ENCODE measurements at places on chromosomes 12 and 14. TPM values are rescaled to one million over a fixed set of nuclear protein-coding genes. Genes with fewer than 3 reads are reported as not detected.

DNA sequence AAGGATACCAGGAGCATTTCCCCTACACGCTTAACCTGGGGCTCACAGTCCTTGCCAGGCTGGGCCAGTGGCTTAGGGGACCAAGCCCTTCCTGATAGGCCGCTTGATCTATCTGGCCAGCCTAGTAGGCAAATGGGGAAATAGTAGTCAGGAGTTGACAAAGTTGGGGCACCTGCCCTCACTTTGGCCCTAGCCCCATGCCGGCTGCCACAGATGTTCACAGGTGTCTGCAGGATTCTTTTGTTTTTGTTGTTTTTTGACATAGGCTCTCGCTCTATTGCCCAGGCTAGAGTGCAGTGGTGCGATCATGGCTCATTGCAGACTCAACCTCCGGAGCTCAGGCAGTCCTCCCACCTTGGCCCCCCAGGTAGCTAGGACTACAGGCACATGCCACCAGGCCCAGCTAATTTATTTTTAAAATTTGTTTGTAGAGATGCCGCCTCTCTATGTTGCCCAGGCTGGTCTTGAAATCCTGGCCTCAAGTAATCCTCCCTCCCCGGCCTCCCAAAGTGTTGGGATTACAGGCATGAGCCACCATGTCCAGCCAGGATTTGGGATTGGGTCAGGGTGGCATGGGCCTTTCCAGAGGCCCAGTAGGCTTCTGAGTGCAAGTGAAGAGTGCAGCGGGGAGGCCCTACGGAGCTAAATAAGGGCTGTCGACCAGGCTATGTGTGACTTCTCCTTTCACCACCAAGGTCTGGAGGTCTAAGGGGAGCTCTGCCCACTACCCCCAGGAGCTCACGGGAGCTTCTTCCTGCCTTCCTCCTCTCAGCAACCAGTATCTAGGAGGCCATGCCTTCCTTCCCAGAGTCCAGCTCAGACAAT is 15.5 kb upstream of the HDAC7 start:
- no peak overlapping the region for H3K4me3 ChIP-seq
- DNase-seq: no peak
- no peaks in the 10 kb centered on the region for H3K36me3 ChIP-seq
- no peaks in the 10 kb centered on the region for H3K27me3 ChIP-seq

DNA sequence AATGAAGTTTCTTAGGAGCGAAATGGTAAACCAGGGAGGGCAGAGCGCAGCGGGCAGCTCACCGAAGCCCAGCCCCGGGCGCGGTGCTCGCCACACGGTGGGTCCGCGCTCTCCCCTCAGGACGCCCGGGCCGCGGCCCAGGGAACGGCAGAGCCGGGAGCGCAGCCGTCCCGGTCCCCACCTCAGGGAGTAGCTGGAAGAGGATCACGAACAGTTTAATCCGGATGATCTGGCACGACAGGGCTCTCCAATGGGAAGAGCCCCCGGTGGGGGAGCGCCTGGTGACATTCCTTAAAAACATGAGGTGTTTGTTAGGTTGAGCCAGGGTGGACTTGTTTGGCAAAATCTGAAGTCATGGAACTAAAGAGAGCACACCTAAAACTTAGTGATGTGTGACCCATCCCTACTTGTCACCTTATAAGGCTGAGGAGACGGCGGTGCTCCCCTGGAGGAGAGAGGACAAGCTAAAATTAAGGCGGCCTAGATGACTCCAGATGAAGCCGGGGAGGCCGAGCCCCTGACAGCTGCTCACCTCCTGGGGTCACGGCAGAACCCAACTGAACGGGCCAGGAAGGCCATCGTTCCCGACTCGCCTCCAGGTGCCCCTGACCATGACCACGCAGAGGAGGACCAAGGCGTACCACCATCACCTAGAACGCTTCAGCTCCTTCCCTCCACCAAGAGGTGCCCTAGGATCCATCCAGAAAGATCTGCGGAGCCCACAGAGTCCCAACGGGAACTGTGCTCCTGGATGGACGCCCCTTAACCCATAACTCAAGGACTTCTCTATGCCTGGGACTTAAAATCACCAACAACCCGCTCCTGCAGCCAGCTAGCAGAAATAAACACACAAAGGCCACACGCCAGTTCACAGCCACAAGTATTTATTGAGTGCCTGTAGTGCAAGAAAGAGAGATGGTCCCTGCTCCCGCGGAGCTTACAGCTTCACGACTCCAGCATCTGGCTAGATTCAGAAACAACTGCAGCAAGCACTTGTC is 866 bp upstream of the PITPNM2 start:
- no peaks in the 10 kb centered on the region for H3K36me3 ChIP-seq
- no peaks in the 10 kb centered on the region for H3K27me3 ChIP-seq
- DNase-seq: no peak
- H3K4me3 ChIP-seq: peak overlapping the region; percentile 68

The ABCC9 gene
- 10.2 TPM for total RNA-seq

The GARIN6 gene
- not detected for total RNA-seq

The AQP6 gene
- total RNA-seq: not detected

DNA sequence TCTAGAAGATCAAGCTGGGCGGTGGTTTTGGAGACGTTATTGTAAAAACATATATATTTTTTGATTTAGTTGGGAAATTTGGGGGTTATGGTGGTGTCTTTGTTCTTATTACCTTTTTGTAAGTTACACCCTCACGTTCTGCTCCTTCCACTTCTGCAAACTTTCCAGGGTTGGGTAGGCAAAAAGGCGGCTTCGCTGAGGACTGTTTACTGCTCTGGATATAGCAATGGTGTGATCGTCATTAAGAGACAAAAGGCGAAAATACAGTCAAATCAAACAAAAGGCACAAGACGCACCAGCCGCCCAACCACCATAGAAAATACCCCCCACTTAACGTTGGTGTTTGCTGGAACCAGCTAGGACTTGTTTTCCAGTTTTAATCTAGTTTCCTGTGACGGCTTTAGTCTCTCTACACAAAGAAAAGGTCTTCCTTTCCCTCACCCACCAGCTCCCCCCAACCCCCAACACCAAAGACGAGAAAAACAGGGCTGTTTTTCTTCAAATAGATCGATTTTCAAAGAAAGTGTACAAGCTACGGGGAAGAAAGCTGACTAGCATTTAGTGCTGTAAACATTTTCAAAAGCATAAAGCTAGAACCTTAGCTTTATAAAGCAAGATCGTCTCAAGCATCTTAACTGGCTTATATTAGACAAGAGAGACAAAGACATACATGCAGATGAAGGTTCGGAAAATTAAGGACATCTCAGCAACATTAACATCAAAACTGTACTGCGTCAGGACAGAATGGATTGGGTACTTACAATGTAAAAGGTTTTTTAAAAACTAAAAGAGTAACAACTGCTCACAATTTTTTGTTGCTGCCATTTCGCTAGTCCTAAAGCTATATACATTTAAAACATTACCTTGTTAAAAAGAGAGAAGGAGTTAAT is 2.0 kb upstream of the SETD1B start:
- no peak for DNase-seq
- H3K27me3 ChIP-seq: no peaks in the 10 kb centered on the region
- peaks cover 32% of the 10 kb centered on the region for H3K4me1 ChIP-seq
- H3K36me3 ChIP-seq: no peaks in the 10 kb centered on the region
- H3K27ac ChIP-seq: peak overlapping the region; percentile 100
- peak overlapping the region; percentile 77 for H3K4me3 ChIP-seq

GRCh38 chr12:48334808-48335207 is 15.9 kb downstream of the ZNF641 start:
- no peak overlapping the region for H3K27ac ChIP-seq
- no peaks in the 10 kb centered on the region for H3K27me3 ChIP-seq
- no peak for DNase-seq
- H3K36me3 ChIP-seq: no peaks in the 10 kb centered on the region
- no peak overlapping the region for H3K4me3 ChIP-seq

DNA sequence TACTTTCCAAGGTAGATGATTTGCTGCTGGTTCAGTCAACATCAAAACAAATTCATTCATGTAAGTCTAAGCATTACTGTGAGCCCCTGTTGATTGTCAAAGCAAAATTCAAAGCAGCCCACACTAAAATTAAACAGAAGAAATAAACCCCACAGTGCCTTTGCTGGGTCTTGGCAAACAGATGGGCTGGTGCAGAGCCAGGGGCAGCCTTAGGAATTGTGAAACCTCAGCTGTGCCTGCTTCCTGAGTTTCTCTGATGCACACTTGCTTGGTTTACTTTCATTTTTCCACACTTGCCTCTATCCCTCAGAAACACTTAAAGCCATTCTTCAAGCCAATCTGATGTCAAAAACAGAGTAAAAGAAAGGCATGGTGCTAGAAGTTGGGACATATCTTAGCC is 6.6 kb upstream of the PLEKHG7 start:
- peak; percentile 15 for DNase-seq
- no peaks in the 10 kb centered on the region for H3K4me1 ChIP-seq
- H3K36me3 ChIP-seq: no peaks in the 10 kb centered on the region
- H3K27ac ChIP-seq: no peak overlapping the region
- no peak overlapping the region for H3K4me3 ChIP-seq

All from transverse colon (tissue), 4 donors.